Liver (tissue), 10 donors: ENCODE measurements at places on chromosomes 4 and X.

- DNase-seq = no peak
Measured at GRCh38 chrX:107574711-107575110, 53.6 kb upstream of the PRPS1 start.

GRCh38 chr4:26055855-26056254, 141.8 kb downstream of the SMIM20 start:
- DNase-seq = no peak

- no peak for DNase-seq
Measured at GRCh38 chr4:84479663-84480062, 19.4 kb downstream of the NKX6-1 start.

GRCh38 chr4:10623862-10624261, 60.7 kb downstream of the CLNK start:
- DNase-seq = no peak

DNA sequence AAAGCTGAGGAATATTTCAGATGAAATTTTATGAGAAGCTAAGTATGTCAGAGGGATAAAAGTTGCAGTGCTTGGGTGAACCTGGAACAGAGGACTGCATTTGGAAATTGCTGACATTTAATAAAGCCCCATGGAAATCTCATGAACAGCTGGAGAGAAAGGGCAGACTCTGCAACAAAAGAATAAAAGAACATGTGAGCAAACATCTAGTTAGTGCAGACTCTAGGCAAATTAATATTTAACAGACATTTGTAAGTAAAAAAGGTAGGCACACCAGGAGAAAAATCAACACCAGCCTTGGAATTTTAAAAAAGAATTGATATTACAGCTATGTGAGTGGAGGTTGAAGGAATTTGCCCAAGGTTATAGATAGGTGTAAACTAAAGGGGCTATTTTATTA, 114.6 kb upstream of the PUDP start:
- no peak for DNase-seq

GRCh38 chrX:41377624-41378023, 43.7 kb downstream of the DDX3X start:
- no peak for DNase-seq

GRCh38 chr4:131137196-131137595, 2011.9 kb upstream of the PCDH10 start:
- no peak for DNase-seq

DNA sequence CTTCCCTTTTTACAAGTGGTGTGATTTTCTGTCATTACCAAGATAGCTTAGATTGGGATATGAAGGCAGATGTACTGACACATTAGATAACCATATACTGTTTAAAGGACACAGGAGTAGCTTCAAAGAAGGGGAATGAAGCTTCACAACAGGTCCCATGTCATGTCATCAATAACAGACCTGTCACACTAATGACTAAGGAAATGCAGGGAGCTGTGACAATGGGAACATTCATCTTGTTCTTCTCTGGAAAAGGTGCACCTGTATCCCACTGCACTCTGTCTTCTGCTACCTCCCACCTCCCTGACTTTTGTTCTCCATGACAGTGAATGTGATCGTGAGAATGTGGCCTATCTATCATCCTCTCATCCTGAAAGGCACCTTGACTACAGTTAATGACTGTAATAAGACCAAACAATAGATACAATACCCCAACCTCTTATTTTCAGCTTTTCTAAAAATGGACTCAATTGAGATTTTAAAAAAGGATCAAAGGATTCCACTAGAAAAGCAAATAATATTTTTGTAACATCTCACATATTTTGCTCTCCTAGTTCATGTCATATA, 472.5 kb downstream of the STPG2 start:
- DNase-seq = no peak

DNA sequence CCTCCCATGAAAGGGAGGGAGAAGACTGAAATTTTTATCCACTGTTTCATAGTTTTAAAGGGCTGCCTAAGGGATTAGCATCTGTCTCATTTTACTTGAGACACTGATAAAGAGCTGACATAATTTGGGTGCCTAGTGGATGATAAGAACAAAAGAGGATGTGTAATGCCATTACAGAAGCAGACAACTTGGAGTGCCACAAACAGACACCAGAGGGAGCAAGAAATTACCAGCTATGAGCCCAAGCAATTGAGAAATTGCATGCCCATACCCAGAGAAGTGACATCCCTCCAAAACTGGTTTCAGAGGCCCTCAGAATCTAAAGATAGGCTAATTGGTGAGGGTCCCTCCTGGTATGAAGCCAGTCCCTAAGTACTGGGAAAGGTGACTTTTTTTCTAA, 38.5 kb upstream of the POU3F4 start:
- DNase-seq = peak; percentile 32
